ENCODE measurements at places on chromosomes 1 and 21.

- DNase-seq: no peak
Observed at GRCh38 chr1:172630056-172630818, 28.7 kb upstream of the FASLG start.

DNA sequence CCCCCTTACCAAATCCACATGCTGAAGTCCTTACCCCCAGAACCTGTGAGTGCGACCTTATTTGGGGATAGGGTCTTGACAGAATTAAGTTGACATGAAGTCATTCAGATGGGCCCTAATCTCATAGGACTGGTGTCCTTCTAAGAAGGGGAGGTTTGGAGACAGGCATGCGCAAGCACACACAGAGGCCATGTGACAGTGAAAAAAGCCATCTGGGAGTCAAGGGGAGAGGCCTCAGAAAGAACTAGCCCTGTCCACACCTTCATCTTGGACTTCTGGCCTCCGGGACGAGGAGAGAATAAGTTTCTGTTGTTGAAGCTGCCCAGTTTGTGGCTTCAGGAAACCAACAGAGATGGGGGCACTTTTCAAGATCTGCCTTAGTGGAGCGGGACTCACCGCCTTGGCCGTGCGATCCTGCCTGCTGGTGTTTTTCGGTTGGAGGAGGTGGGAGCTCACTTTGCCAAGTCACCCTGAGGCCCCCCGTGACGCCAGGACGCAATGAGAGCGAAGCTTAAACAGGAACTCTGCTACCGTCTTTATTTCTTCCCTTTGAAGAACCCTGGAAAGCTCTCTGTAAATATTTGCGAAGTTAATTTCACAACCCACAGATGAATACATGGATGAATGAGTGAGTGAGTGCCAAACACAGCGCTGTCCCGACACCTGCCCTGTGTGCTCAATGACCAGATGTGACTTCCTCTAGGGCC, 42.5 kb upstream of the C1orf174 start:
- no peak for DNase-seq

DNA sequence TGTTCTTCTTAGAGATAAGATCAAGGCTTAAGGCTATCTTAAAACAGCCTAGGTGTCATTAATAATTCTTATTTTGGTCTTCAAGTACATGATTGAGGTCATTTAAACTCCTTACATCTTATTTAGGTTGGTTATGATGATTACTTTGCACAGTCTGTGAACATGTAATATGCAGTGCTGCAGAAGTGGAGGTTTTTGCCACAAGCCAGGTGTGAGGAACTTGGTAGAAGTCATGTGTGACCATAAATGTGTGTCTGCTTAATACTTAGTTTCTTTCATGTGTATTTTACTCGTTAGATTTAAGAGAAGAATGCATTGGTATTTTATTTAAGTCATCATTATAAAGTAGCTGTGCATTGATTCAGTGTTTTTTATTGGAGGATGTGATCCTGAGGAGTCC, 10.1 kb downstream of the ATG4C start:
- no peak for DNase-seq

DNA sequence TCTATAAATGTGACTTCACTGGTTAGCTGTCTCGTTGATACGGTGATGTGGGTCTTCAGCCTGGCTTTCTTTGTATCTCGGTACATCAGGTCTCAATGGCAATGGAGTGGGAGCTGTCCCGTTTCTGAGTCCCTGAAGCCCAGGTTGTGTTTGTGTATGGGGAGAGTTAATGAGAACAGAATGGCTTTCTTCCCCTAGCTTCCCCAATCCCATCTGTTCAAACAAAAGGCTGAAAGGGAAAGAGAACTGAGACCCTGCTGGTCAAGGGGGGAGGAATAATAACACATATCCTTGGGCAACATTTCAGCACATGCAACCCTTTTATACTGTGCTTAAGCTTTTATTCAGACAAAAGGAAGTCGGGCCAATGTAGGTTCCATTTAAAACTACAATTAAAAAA, 28.4 kb upstream of the CASQ2 start:
- no peak for DNase-seq

GRCh38 chr1:177249231-177249630, 78.5 kb downstream of the BRINP2 start:
- no peak for DNase-seq

- DNase-seq: no peak
Observed at GRCh38 chr1:152111515-152111968, 3.7 kb downstream of the TCHH start.

- DNase-seq: no peak
Observed at GRCh38 chr1:207313131-207313530, 8.3 kb upstream of the CD55 start.

DNA sequence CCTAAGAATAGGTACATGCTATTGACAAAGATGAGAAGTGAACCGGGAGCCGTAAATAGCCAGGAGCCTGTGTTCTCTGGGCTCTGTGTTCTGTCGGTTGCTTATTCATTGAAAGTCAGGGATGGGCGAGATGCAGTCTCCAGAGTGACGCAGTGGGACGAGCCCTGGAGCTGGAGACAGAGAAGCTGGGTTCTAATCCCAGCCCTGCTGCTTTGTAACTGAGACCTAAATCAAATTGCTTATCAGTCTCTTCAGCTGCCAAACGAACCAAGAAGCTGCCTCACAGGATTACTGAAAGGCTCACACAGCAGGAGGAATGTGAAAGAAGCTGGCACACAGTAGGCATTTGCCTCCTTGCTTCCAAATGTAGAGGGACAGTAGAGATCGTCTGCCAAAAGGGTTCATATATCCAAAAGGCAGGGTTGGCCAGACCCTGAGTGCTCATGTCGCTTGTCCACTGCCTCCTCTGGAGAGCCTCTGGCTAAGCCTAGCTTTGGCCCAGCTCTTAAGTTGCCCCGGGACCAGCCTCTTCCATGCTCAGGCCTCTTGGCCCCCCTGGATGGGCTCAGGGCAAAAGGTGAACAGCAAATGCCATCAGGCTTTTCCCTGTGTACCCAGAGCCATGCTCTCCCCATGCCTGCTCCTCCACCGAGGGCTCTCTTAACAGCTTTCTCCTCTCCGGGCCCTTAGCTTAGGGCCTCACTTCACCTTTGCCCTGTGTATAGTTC, 134.2 kb upstream of the IPO9 start:
- no peak for DNase-seq

- DNase-seq: no peak
Observed at GRCh38 chr1:40980453-40981121, 1.1 kb downstream of the CTPS1 start.

DNA sequence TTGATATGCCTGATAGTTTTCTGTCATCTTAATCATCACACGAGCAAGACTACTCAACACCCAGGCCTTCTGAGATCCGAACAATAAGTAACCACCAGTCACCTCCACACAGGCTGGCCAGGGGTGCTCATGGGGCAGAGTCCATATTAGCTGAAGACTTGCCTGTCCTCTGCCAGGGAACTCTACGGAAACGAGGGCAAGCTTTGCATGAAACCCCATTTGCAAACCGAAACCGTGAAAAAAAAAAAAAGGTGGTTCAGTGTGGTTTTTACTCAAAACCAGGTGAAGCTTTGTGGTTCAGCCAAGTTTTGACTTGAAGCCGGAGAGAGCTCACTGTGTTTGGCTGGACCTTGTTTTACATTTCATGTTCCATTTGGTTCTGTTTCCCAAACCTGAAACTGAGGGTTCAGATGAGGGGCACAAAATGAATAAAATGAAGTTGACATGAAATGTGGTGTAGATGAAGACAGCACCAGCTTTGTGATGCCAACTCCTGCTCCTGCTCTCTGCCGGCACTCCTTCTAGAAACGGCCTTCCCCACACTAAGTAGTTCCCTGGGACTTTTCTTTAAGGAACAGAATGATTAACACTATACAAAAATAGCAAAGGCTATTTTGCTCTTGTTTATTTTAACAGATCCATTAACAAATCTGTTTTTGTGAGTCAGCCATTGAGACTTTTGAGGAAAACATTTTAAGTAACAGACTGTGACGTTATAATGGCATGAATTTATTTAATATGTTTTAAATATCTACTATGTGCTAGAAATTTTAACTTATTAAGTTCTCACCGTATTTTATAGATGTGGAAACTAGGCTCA, 74.7 kb downstream of the RUNX1 start:
- no peak for DNase-seq

GRCh38 chr1:30751830-30752650, 5.5 kb downstream of the LAPTM5 start:
- no peak for DNase-seq

GRCh38 chr1:27343639-27344025, 1.8 kb downstream of the SYTL1 start:
- DNase-seq: no peak

GRCh38 chr1:46697053-46697452, 21.9 kb downstream of the EFCAB14 start:
- DNase-seq: no peak

- DNase-seq: no peak
Observed at GRCh38 chr21:38258521-38259485, 2.0 kb downstream of the KCNJ15 start.

DNA sequence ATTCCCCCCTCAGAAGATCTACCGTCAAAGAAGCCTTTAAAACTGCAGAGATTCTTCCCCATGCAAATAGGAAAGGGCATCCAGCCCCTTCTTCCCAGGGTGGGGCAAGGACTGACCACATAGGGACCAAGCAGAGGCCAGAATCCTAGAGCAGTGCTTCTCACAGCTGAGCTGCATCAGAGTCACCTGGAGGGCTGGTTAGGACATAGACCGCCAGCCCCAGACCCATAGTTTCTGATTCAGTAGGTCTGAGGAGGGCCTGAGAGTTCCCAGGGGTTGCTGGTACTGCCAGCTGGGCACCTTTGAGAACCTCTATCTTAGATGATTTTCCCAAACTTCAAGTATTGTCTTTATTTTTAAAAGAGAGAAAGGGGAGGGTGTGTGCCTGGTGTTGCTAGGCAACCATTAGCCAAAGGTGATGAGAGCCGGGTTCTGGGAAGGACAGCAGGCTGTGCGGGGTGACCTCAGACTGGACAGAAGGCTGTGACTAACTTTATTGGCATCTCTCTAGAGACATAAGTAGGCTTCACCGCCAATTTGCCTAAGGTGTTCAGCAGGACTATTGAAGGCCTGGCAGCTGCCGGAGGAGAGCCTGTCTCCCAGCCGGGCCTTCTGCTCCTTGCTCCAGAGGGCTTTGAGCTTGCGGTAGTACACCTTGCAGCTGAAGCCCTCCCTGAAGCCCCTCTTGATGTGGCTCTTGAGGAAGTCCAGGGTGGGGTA, 3.0 kb downstream of the SPATA46 start:
- no peak for DNase-seq

GRCh38 chr1:25996966-25997827, 666 bp downstream of the PAFAH2 start:
- DNase-seq: no peak

- DNase-seq: no peak
Observed at GRCh38 chr1:204706838-204707509, 21.4 kb upstream of the LRRN2 start.

GRCh38 chr21:34670962-34671348, 2.2 kb downstream of the CLIC6 start:
- DNase-seq: no peak

GRCh38 chr1:248756636-248757035, 1.1 kb upstream of the LYPD8 start:
- no peak for DNase-seq

GRCh38 chr1:85991261-85991660, 165.3 kb downstream of the COL24A1 start:
- no peak for DNase-seq

- no peak for DNase-seq
Observed at GRCh38 chr1:159704481-159704880, 9.9 kb downstream of the CRP start.

DNA sequence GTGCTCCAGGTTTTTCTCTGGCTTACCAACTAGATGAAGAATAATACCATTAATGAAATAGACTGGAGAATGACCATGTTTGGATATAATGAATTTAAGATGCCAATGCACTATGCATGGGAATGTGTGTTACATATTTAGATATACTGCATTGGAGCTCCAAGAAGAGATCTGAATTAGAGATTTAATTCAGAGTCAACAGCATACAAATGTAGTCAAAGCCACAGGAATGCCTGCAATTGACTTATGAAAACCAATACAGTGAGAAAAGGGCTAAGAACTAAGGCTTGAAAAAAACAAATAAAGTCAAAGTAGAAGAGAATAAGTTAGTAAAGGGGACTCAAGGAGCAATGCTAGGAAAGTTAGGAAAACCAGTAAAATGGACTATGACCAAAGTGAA, 59.1 kb downstream of the USP24 start:
- no peak for DNase-seq

GRCh38 chr1:202623075-202623474, 87.2 kb downstream of the SYT2 start:
- no peak for DNase-seq

DNA sequence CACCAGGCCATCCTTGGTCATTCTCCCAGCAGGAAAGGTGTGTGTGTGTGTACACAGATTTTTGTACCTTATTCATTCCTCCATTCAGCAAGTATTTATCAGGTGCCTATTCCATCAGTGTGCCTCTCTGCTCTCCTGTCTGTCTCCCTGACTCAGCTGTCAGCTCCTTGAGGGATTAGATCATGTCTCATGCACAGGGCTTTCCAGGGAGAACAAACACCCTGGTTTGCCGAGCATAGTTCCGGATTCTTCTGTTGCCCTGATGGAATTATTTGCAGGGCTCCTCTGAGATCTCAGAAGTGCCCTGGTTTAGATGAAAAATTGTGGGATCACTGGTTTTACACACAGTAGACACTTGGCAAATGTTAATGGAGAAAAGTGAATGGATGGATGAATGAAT, 8.1 kb upstream of the SDHB start:
- DNase-seq: no peak

GRCh38 chr1:4752059-4752458, 97.7 kb downstream of the AJAP1 start:
- no peak for DNase-seq

DNA sequence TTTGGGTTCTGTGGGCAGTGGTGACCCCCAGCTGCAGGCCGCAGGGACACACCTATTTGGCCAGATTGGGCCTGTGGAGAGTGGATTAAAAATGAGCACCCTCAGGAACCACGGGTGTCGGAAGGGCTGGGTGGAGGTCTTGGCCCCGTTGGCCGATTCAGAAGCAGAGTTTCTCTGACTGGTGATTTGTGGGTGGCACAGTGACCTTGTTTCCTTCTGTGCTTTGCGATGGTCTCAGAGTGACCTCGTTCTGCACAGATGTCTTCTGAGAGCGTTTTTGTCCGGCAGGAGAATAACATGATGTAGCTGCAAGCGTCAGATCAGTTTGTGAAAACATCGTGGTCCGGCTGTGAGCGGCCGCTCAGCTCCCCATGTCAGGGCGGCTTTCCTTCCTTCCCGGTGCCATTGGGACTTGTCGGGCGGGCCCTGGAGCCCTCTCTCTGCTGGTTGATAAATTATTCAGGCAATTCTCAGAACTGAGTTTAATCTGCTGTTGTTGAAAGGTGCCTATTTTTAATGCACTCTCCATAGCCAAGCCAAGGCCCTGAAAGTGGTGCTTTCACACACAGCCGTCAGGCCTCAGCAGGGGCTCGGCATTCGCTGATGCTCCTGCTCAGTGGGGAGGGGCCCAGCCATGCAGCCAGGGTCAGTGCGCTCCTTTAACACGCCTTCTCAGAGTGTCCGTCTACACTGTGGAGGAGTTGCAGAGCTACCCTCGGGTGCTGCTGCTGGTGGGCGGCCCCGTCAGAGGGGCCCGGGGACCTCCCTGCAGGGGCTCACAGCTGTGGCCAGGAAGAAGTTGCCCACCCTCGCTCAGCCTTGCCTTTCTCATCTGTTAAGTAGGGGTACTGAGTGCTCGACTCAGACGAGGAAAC, 26.8 kb downstream of the TRPM2 start:
- no peak for DNase-seq

All from cerebellar nuclear complex (tissue), 1 donor.